B cell (primary cell): ENCODE measurements at places on chromosomes 7 and 10. TPM values are rescaled to one million over a fixed set of nuclear protein-coding genes. Genes with fewer than 3 reads are reported as not detected.
A peak's percentile ranks its signal among the peaks of the same experiment; 100 is the strongest.

The FRMPD2 gene
- total RNA-seq, result not detected in 2 replicates

GRCh38 chr7:105897999-105898398 lies 21.6 kb upstream of the ATXN7L1 start:
- H3K27ac ChIP-seq, result no peak overlapping the region
- H3K36me3 ChIP-seq, result no peaks in the 10 kb centered on the region
- no peak overlapping the region for H3K4me3 ChIP-seq
- H3K4me1 ChIP-seq, result no peaks in the 10 kb centered on the region
- no peaks in the 10 kb centered on the region for H3K27me3 ChIP-seq

DNA sequence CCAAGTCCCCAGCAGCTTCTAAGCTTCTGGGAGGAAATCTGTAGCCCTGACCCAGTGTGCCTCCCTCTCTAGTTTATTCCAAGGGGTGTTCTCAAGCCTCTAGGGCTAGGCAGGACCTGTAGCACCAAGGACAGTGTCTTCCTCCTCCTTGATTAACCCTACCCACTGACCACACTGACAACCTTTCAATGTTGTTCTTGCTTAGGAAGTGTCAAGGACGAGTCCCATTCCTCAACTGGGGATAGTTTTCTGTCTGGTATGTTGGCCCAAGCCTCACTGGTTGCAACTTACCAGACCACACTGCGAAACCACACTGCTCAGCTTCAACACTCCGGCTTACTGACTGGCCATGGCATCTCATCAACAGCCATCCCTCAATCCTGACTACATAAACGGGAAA lies 100.0 kb downstream of the RNF216 start:
- no peak overlapping the region for H3K4me3 ChIP-seq
- peaks cover 77% of the 10 kb centered on the region for H3K4me1 ChIP-seq
- H3K27ac ChIP-seq, result peak overlapping the region; percentile 73
- H3K36me3 ChIP-seq, result peaks cover 11% of the 10 kb centered on the region
- H3K27me3 ChIP-seq, result no peaks in the 10 kb centered on the region

The CDH23 gene
- 0.37 and 0.39 TPM in 2 replicates for total RNA-seq

The DGKI gene
- total RNA-seq, result not detected in 2 replicates

- H3K27ac ChIP-seq, result no peak overlapping the region
- H3K4me3 ChIP-seq, result no peak overlapping the region
- H3K36me3 ChIP-seq, result peaks cover 11% of the 10 kb centered on the region
- DNase-seq, result peak; percentile 45
- H3K27me3 ChIP-seq, result no peaks in the 10 kb centered on the region
- H3K4me1 ChIP-seq, result peaks cover 7% of the 10 kb centered on the region
Measured at GRCh38 chr10:95242581-95243317, 48.1 kb downstream of the PDLIM1 start.

- H3K4me1 ChIP-seq, result no peaks in the 10 kb centered on the region
- H3K36me3 ChIP-seq, result no peaks in the 10 kb centered on the region
- no peak overlapping the region for H3K27ac ChIP-seq
- H3K27me3 ChIP-seq, result peaks cover 2% of the 10 kb centered on the region
- no peak for DNase-seq
Measured at GRCh38 chr10:126433351-126433750, 45.1 kb upstream of the ADAM12 start.

DNA sequence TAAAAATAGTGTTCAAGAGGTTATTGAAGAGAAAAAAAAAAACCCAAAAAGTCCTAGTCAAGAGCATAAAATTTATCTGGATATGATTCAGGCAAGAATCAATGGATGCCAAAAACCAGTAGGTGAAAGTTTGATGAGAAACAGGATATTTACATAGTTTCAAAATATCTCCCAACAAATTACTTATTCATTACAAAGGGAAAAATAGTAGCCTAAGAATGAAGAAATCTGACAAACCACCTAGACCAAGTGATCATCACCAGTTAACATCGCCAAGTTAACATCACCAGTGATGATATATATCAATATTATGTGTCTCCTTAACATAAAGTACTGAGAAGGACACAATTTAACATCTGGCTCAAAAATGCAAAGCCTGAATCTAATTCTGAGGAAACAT lies 85.2 kb downstream of the RNLS start:
- H3K27me3 ChIP-seq, result no peaks in the 10 kb centered on the region
- no peak overlapping the region for H3K4me3 ChIP-seq
- no peak overlapping the region for H3K27ac ChIP-seq
- H3K4me1 ChIP-seq, result peaks cover 6% of the 10 kb centered on the region
- no peak for DNase-seq

The NPSR1 gene
- not detected in 2 replicates for total RNA-seq

DNA sequence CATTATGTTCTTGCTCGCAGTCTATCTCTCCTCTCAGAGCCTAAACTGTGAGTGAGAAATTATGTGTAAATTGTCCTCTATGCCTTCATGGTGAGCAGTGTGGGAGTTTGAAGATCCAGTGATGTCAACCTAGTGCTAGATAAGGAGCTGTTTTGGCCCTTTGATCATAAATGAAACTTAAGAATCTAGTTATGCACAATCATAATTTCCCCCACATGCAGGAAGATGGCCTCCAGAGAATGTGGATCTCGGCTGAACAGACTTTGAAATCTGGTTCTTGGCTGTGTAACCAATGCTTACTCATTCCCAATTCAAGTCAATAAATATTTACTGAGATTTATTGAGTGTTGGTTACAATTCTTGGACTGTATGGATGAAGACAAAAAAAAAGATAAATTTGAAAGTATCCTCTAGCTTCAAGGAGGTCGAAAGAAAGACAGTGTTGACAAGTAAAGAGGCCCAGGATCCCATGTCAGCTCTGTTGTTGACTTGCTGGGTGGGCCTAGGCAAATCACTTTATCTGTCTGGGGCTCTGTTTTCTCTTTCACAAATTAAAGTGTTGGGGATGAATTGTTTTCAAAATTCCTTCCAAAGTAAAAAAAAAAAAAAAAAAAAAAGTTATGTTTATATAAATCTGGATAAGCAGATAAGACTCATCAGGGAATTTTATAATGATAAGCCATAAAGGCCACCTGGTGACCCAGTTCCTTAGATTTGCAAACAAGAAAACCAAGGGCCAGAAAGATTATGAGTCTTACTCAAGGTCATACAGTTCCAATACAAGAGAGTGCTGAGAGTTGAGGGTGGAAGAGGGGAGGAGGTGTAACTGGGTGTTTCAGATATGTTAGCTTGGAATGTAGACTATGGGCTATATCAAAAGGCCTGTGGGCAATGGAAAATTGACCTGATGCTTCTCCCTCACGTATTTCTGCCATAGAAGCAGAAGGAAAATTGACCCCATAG lies 969.9 kb downstream of the KCNMA1 start:
- H3K4me3 ChIP-seq, result no peak overlapping the region
- H3K27ac ChIP-seq, result no peak overlapping the region
- H3K4me1 ChIP-seq, result no peaks in the 10 kb centered on the region

The CNPY1 gene
- not detected in 2 replicates for total RNA-seq
